ENCODE measurements at places on chromosomes 3 and 15. TPM values are rescaled to one million over a fixed set of nuclear protein-coding genes. Genes with fewer than 3 reads are reported as not detected.

DNA sequence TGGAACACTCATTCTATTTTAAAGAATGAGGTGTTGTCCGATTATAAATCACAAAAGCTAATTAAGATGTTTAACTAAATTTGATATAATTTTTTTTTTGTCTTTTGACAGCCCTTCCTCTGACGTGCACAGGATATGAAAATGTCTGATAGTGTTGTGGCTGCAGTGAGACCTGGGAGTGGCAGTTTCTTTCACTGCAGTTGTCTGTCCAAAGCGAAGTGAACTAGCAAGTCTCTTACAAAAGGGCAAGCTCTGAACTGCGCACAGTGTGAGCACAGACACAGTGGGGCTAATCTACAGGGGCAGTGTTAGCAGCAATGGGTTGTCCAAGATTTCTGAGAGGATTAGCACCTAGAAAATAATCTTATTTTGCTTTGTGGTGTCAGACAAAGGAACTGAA lies 29.1 kb upstream of the MYRIP start:
- no peak for DNase-seq

DNA sequence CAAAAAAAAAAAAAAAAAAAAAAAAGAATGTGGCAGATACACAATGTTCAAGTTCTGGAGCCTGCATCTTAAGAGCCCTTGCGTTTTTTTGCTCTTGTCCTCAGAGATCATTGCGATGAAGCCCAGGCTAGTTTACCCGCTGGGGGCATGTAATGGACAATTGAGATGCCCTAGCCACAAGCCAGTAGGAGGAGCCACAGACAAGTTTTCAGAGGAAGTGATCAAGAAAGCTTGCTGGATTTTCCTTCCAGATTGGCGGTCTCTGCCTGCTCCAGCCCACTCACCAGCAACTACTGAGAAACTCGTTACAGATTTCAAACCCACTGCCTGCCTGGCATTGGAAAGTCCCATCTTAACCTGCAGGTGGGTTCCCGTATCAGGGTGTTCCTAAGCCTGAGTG lies 192.1 kb upstream of the EOMES start:
- no peak for DNase-seq

DPPA4 gene
- 2.4 TPM for polyA plus RNA-seq

GRCh38 chr3:156661155-156661554 lies 13.2 kb upstream of the TIPARP start:
- no peak for DNase-seq

MAGEF1 gene
- polyA plus RNA-seq = 59.1 TPM

GRCh38 chr3:140403079-140403478 lies 274.8 kb upstream of the TRIM42 start:
- no peak for DNase-seq

DNA sequence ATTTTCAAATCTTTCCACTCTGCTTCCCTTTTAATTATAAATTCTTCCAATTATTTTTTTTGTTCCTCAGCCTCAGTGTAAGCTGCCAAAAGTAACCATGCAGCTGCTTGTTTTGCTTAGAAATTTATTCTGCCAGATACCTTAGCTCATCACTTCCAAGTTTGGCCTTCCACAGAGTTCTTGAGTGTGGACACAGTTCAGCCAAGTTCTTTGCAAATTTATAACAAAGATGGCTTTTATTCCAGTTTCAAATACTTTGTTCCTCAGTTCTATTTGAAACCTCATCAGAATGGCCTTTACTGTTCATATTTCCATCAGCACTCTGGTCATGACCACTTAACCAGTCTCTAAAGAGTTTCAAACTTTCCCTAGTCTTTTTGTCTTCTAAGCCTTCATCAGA lies 10.3 kb downstream of the RTP1 start:
- no peak for DNase-seq

GRCh38 chr3:20039765-20040547 lies at the start of gene KAT2B:
TSS of gene KAT2B (plus strand) at chr3:20040446. CDS start at chr3:20040478, 32 bp downstream.
- DNase-seq = peak; percentile 75

DNA sequence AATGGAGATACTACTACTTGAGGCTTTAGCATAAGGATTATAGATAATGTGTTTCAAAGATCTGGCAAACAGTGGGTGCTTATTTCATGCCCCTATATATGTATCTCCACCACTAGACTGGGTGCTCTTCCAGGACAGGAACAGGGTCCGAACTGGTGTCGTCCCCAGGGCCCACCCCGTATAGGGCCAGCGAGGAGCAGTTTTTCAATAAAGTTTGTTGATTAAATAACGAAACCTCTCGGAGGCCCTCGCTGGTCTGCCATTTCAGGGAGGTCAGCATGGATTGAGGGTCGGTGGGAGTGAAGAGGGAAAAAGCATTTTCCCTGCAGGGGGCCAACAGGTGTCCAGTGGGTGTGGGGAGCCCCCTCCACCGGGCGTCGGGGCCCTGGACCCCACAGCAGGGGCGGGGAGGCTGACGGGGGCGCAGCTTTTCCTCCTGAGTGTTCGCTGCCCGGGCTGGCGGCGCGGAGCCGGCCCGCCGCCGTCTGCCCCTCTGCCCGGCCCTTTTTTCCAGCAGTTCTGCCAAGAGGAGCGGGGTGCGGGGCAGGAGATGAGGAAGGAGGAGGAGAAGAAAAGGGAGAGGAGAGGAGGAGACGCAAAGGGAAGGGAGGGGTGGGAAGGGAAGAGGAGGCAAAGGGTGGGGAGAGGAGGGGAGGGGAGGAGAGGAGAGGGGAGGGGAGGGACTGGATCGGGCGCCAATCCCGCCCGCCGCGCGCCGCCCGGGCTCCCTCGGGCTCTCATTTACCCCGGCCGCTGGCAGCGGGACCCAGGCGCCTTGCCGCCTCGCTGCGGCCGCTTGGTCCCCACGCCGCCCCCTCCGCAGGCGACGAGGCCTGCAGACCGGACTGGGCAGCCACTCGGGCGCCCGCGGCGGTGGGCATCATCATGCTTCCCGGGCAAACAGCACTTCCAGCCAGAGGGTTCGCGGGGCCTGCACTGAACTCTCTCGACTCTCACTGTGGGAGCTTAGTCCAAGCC lies 66.3 kb downstream of the ISG20 start:
- DNase-seq = peak; percentile 77

- no peak for DNase-seq
Measured at GRCh38 chr15:70357453-70357852, 259.7 kb upstream of the TLE3 start.

GRCh38 chr15:100438570-100438969 lies 90.2 kb downstream of the CERS3 start:
- peak; percentile 85 for DNase-seq

DNA sequence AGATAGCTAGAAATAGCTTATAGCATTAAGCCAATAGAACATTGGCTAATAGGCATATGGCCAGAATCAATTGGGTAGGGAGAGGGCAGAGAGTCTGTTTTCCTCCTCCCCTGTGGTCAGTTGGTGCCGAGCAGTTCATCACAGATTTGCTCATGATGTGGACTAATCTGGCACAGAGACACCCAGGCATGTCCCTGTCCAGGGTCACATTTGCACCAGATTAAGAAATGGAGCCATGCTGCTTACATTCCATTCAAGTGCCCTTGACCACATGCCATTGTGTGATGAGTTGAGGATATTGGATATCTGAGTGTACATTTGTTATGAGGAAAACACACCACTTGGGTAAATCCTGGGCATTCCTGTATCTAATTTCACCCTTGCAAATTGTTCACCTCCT lies 53.4 kb downstream of the USP13 start:
- no peak for DNase-seq

- DNase-seq = no peak
Measured at GRCh38 chr3:115864911-115865310, 241.6 kb downstream of the GAP43 start.

- no peak for DNase-seq
Measured at GRCh38 chr15:67883234-67883773, 43.5 kb upstream of the RNU6-1 start.

DNA sequence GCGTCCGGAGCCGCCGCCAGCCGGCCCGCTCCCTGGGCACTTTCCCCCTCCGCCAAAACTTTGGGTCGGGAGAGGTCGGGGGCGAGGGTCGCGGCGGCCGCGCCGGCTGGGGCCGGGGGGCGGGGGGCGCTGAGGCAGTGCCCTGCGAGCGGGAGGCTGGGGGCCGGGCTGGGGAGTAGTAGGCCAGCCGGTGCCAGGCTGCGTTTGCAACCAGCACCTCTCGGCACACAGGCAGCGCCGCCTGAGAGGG lies 452 bp downstream of the BBX start:
- DNase-seq = no peak

DNA sequence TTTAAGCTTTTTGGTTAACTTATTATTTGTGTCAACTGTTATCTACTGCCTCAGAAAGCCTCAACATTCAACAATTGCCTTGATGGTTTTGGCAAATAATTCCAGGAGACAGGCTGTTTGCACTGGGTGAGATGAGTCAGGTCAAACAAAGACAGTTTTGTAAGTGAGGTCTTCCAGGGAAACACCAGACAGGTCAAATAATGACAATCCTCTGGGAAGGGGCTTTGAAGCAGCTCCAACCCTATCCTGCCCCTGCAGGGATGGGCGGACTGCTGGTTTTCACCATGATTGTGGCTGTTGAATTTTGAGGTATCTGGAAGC lies 79.4 kb upstream of the PRR23E start:
- DNase-seq = no peak

DNA sequence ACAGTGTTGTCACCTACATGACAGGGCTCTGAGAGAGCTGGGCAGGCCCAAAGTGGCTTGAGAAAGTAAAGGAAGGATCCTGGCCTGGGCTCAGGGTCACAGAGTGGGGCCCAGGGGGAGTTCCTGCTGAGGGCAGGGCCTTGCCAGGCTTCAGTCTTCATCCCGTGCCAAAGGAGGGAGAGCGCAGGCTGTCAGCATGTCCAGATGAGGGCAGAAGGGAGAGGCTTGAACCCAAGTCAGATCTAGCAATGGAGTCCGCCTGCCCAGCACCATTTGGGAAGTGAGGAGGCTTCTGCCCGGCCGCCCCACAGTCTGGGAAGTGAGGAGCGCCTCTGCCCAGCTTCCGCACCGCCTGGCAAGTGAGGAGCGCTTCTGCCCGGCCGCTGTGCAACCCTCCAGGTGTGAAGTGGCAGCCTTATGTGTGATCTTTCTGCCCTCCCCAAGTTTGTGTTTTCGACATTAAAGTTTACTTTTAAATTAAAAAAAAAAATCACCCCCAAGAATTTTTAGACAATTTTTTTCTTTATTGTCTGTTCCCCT lies 303.6 kb upstream of the PROK2 start:
- DNase-seq = no peak

MCTP2 gene
- polyA plus RNA-seq = 10.1 TPM

- DNase-seq = no peak
Measured at GRCh38 chr15:52788099-52788986, 1.8 kb downstream of the ONECUT1 start.

- peak; percentile 70 for DNase-seq
Measured at GRCh38 chr15:72199721-72200212, 2.2 kb upstream of the GRAMD2A start.

DNA sequence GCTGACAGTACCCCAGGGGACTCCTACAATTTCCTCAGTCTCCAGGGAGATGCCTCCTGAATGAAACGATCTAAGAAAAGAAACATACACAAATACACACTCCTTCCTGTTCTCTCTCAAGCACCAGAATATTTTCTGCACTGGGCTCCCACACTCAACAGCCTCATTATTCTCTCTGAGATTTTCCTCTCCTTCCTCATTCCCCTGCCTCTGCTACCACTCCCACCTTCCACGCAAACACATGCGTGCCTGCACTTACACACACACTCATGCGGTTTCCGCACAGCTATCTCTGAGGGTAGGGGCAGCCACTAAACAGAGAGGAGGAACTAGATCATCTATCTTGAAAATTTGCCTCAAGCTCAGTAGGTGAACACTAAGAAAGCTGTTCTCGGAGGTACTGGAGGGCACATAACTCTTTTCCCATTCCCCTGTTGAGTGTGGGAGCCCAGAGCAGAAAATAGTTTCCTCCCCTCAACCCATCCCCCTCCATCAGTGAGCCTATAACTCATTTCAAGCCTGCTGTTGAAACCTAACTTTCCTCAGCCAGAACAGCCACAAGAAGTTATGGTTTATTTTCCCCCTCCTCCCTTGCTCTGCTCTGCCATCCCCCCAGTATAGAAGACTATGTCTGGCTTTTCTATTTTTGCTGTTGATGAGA lies 30.5 kb upstream of the TIPARP start:
- no peak for DNase-seq

DNA sequence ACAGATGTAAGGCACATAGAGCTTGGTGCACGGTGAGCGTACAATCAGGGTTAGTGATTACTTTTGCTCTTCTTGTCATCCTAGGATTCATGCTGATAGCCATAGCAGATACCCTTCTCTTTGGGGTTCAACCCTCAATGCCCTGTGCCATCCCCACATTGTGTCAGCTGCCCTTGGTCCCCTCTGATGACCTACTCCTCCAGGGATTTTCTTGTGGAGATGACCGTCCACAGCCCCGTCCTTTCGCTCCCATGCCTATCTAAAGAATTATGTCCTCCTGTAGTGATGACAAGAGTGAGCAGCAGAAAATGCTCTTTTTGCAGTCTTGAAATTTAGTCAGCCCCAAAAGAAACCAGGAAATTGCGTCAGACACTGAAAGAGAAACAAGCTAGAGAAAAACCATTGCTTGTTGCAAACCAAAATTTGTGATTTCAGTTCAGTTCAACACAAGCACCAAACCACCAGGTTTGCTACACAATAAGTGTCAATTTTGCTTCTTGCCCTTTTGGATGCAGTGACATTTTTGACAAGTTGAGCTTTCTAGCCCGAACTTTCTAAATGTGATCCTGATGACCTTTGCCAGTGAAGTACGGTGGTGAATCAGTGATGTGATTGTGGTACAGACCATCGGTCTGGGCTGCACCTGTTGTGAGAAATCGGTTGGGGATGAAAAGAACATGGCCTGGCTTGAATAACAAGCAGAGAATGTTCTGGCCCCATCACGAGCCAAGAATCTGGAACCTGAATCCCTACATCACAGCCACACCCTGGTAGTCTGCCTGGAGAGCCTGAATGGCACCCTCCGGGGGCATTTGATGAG lies 41.3 kb downstream of the CMTM7 start:
- no peak for DNase-seq

MUC20 gene
- 14.8 TPM for polyA plus RNA-seq

DNA sequence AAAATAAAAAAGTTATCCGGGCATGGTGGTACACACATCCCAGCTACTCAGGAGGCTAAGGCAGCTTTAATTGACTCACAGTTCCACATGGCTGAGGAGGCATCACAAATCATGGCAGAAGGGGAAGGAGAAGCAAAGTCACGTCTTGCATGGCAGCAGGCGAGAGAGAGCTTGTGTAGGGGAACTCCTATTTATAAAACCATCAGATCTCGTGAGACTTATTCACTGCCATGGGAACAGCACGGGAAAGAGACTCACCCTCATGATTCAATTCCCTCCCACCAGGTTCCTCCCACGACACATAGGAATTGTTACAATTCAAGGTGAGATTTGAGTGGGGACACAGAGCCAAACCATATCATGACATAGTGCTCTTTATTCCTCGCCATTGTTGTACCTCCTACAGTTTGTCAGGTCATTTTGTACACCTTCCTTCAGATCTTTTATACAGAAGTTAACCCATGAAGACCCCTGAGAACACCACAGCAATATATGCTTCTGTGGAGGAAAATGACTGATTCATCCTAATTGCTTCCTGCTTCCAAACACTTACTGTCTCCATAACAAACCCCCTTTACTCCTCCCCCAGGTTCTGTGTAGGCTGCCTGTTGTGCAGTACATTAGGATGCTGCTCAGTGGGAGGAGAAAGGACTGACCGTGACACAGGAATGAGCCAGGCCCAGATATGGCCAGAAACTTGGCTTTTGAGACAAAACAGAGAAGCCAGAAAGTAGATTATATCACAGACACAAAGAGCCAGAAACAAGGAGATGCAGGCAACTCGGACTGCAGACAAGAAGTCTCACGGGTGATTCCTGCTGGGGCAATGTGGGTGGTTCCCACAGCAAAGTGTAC lies 67.9 kb upstream of the HEG1 start:
- DNase-seq = no peak

GRCh38 chr15:69719527-69720240 lies 267.1 kb downstream of the RPLP1 start:
- no peak for DNase-seq

- no peak for DNase-seq
Measured at GRCh38 chr15:85947936-85948335, 131.7 kb upstream of the AGBL1 start.

PLD1 gene
- polyA plus RNA-seq = 12.7 TPM
